Activated CD8-positive, alpha-beta T cell treated with anti-CD3 and anti-CD28 coated beads for 36 hours (primary cell): ENCODE measurements at places on chromosomes 6 and 20. TPM values are rescaled to one million over a fixed set of nuclear protein-coding genes. Genes with fewer than 3 reads are reported as not detected.

DNA sequence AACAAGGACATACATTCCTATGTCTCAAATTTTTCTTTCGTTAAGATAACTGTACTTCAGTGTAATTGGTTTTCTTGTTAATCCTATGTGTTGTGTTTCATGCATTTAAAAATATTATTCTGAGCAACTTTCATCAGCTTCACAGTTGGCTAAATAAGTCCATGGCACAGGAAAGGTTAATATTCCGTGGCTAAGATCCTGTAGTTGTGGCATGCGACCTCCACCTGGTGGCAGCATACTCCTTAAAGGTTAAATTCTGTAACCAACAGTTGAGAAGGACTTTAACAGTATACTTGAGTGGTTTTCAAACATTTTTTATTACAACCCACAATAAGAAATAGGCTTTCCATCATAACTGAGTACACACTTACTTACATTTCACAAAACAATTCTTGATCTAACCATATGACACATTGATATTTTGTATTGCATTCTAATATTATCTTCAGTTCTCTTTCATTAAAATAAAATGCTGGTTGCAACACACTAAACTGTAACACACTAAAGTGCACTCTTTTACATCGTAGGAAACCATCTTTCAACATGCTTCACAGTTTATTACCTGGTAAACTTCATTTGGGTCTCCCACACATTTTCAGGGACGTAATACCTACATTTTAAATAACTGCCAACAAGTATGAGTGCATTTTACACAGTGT lies 118.3 kb downstream of the SLX4IP start:
- peak; percentile 74 for DNase-seq

GRCh38 chr6:57252975-57253374 lies 30.9 kb upstream of the RAB23 start:
- no peak for DNase-seq

GRCh38 chr6:35687658-35688604 lies 784 bp downstream of the FKBP5 start:
- DNase-seq = peak; percentile 75

- DNase-seq = no peak
Measured at GRCh38 chr20:19619904-19620430, 138.1 kb upstream of the RIN2 start.

- DNase-seq = no peak
Measured at GRCh38 chr6:36493319-36493718, 50.5 kb downstream of the KCTD20 start.

DNA sequence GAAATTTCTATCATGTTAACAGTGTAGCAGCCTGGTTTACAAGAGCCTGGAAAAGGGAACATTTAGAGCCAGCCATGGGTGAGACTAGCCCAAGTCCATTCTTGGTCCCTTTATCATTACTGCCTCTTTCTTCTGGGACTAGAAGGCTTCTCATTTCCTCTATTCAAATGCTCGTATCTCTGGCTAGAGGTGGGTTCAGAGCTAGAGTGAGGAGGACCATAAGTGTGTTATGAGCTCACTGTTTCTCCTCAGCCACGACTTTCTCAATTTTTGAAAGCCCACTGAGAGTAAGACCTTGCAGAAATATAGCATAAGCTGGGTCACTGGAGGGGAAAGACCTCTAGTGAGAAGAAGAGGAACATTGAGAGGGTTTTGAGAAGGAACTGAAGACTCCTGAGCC lies 100.0 kb downstream of the SOBP start:
- no peak for DNase-seq

DNA sequence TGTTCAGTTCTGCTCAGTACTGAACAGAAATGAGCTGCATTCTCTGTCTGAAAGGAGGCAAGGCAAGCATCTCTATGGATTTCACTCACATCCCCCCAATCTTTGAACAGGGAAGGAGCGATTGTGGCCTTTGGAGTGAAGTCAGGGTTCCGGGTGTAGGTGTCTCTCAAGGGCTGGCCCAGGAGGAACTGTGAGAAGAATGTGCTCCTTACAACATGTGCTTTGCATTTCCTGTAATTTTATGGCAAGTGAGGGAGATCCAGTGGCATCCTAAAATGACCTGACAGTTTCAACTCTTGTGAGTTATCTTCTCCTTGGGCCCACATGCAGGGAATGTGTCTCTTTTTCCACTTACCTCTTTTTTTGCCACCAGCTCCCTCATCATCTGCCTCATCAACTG lies 63.0 kb upstream of the RIN2 start:
- DNase-seq = no peak

DNA sequence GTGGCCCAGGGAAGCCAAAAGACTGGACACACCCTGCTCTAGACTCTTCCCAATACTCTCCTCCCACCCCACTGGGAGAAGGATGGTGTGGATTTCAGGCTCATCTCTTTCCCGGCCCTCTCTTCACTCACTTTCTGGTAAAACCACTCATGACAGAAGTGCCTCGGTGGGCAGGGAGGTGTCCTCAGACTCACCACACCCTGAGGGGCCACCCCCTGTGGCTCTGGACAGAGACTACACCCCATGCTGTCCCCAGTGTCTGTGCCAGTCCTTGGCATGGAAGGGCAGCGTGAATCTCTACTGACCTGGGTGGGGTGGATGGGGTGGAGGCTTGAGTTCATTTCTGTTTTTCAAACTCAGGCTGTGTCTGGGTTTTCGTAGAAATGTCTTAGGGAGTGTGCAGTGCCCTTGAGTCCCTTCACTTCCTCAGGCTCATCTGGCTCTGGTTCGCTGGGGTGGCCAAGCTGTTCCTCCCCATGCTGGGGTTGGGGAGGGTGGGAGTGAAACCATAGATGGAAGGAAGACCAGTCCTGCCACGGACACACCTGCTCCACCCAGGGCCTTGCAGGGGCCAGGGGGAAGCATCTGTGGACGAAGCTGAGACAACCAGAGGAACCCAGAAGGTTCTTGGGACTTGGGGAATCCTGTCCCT lies 59.1 kb downstream of the EZR start:
- no peak for DNase-seq

DNA sequence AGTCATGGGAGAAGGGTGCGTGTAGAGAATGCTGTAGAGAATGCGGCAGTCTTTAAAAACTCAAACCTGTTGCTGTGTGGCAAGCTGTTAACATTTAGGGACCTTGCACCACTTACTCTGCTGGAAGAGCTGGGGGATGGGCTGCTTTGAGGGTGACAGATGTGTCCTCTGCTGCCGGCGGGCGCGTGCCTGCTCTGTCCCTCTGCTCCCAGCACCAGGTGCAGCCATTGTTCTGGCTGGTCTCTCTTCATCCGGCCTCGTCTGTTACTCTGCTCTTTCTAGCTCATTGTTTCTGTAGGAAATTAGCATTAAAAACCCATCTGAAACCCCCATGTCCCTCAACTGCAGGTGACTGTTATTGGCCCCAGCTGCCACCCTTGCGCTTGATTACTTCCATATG lies 78.5 kb downstream of the CBFA2T2 start:
- no peak for DNase-seq

GRCh38 chr20:10247440-10247839 lies 28.8 kb downstream of the SNAP25 start:
- no peak for DNase-seq

DNA sequence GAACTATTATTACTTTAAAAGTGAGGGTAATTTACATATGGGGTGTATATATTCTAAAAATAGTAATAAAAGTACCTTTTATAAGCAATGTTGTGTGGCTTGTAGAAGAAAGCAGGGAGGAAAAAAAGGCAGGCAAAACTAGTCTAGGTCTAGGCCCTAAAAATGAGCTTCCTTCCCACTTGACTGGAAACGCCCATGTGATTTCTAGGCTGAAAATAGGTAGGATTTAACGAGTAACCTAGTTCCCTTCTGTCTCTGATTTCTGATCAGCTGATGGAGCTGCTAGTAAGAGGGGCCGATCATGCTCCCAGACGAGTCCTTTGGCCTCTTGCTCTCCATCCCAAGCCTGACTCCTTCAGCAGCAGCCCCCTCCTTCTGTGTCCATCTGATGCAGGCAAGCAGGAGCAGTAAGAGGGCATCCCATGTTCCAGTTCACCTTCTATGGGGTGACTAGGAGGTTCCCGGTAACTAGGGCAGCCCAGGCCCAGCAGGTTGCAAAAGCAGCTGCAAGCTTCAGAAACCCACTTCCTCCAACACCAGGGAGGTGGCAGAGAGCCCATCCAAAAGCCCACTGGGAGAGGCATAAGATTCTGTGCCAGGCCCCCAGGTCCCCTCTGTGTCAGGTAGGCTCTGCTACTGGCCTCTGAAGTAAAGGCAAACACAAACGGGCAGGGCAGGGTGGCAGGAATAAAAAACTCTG lies 24.4 kb downstream of the TBC1D20 start:
- no peak for DNase-seq

GRCh38 chr20:11738852-11739251 lies 178.8 kb upstream of the BTBD3 start:
- no peak for DNase-seq

GRCh38 chr6:41967312-41968287 lies 26.0 kb upstream of the CCND3 start:
- DNase-seq = no peak

DNA sequence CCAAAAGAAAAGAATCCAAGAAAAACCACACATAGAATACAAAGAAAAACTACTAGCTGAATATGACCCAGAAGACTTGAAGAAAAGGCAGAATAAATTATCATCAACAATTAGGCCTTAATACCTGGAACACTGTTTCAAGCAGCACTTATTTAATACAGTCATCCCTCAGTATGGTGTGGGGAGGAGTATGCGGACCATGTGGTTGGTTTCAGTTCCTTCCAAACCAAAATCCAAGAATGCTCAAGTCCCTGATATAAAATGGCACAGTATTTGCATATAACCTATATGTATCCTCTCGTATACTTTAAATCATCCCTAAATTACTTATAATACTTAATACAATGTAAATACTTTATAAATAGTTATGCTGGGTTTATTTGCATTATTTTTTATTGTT lies 16.1 kb downstream of the CDK19 start:
- no peak for DNase-seq

DNA sequence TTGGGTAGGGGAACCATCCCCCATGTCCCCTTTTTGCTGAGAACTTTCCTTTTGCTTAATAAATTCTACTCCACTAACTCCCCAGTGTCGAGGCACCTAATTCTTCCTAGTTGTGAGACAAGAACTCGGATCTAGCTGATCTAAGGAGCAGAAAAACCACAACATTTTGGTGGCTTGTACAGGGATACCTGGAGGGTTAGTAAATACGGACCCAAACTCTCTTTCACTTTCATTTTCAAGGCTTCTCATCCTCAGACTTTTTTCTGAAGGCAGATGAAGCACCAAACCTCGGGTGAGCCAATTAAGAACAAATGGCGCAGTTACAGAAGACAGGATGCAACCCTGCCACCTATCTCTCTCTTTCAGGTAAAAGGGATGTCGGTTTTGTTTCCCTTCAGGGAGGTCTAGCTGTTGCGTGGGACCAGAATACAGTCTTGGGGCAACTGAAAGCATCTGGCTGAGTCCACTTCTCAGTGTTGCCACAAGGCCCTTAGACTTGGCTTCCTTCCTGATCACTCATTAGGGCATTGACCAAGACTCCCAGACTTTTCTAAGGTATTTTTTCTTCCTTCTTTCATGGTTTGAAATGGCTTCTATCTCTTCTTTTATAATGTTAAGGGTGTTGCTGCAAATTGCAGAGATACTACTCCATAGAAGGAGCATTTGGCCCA lies 11.1 kb upstream of the HTR1B start:
- DNase-seq = no peak

- no peak for DNase-seq
Measured at GRCh38 chr20:8007490-8007889, 12.1 kb downstream of the TMX4 start.

DNA sequence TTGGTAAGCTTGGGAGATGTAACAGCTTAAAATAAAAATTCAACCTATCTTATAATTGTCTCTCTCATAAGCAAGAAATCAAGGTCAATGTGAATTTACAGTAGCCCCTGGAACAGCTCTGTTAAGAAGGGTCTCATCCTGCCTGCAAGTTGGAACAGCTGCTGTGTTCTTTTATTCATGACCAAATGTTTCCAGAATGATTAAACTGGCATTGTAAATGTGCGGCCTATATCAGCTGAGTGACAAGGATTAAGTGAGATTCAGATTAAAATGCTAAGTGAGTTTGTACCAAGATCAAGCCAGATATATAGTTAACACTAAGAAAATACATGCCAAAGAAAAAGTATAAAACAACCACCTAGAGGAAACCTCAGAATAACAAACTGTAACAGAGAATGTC lies 45.3 kb upstream of the NRSN1 start:
- no peak for DNase-seq

DNA sequence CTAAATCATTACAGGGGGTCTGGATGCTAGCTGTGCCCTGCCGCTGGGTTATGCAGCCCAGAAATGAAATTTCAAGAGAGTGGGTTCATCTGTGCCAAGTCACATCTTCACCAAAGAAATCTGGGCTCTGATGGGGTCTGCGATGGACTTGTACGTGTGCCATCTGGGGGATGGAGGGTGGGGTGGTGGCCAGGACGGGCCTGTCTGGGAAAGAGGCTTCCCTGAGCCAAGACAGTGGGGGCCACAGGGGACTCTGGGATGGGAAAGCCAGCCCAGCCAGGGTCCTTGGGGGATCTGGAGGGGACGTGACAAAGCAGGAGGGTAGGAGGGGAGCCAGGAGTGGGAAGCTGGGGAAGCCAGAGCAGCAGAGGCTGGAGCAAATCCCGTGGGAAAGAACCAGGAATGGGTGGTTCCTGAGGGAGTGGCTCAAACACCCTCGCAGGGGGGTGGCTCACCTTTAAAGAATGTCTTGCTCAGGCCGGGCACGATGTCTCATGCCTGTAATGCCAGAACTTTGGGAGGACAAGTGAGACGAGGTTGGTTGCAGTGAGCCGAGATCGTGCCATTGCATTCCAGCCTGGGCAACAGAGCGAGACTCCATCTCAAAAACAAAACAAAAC lies 36.3 kb upstream of the SULF2 start:
- DNase-seq = no peak

- no peak for DNase-seq
Measured at GRCh38 chr6:85498596-85499258, 48.8 kb downstream of the NT5E start.

- no peak for DNase-seq
Measured at GRCh38 chr20:59778615-59779200, 154.7 kb downstream of the SYCP2 start.

- no peak for DNase-seq
Measured at GRCh38 chr6:158771399-158772152, 47.6 kb downstream of the EZR start.

IMPG1 gene
- not detected for total RNA-seq

NR2E1 gene
- not detected for total RNA-seq

TINAG gene
- total RNA-seq = not detected

SLC26A8 gene
- not detected for total RNA-seq

ENPP3 gene
- total RNA-seq = 0.49 TPM

SOBP gene
- total RNA-seq = 0.77 TPM

RIPPLY2 gene
- not detected for total RNA-seq

SAMD3 gene
- total RNA-seq = 6.4 TPM
